ENCODE measurements at places on chromosomes 5 and 9.

GRCh38 chr9:125484350-125485282 is 222.4 kb downstream of the MAPKAP1 start:
- no peak for DNase-seq

- DNase-seq, result no peak
Observed at GRCh38 chr5:68834491-68834981, 259.3 kb upstream of the SLC30A5 start.

- DNase-seq, result no peak
Observed at GRCh38 chr9:4832786-4833579, 40.2 kb downstream of the RCL1 start.

DNA sequence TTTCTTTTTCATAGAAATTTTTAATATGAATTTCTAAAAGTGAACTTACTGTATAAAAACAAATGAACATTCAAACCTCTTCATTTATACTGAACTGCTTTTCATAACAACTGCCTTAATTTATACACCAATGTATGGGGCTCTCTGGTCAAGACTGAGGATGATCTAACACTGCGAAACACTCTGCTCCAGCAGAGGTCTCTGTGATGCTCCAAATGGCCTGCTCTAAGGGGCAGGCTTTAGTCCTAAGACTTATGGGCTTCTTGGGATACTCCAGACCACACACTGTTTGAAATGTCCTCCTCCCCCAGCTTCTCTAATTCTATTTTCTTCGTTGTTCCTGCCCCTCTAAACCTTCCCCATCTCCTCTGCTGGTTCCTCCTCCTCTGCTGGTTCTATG is 58.5 kb downstream of the LIFR start:
- no peak for DNase-seq

DNA sequence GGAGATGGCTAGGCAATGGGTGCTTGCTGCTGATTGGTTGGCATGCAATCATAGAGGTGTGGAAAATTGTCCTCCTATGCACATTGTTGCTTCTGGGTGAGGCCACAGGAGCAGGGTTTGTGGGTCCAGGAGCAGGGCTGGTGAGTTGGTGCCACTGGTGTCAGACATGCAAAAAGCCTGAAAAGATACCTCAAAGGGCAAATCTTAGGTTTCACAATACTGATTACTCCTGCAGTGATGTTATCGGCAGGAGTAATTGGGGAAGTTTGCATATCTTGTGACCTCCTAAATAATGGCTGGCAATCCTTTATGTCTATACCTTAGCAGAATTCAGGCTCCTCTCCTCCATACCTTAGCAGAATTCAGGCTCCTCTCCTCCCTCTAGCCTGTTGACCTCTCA is 25.2 kb downstream of the SLC25A48 start:
- no peak for DNase-seq

DNA sequence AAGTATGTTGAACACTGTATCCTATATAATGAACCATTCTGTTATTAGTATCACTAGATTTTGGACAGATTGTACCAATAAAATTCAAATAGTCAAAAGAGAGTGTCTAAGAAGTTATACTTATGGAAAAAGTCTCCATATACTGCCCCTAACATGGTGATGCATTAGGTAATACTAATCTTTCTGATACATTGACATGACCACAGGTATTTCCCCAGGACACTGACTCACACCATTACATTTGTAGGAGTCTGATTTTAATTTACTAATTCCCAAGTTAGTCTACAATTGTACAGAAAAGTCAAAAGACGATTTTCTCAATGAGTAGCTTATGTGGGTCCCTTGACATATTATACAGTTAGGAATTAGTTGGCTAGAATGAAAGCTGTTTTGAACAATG is 593.8 kb downstream of the ISL1 start:
- no peak for DNase-seq

GRCh38 chr9:89446261-89446960 is 51.5 kb downstream of the SEMA4D start:
- no peak for DNase-seq

DNA sequence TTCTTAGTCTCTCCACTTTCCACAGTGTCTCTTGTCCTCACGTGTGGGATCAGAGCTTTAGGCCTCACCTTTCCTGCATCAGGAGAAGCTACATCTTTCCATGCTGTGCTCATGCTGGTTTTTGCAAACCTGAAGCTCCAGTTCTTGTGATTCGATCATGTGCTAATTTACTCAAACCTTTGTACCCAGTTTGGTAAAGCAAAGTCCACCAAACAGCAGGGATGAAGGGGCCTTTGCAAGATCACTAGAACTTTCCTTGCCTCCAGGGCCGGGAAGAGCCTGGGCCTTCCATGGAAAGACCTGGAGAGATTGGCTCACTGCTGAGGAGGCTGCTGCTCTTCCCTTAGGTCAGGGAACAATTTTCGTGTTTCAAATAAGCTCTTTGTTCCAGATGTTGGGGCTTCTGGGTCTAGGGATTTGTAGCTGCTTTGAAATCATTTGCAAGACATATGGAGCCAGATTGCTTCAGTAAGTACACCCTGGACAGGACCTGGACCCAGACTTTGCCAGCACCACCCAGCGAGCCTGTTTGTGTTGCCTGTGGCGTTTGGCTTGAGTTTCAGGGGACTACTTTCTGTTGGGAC is 18.7 kb upstream of the SPATA31E1 start:
- no peak for DNase-seq

DNA sequence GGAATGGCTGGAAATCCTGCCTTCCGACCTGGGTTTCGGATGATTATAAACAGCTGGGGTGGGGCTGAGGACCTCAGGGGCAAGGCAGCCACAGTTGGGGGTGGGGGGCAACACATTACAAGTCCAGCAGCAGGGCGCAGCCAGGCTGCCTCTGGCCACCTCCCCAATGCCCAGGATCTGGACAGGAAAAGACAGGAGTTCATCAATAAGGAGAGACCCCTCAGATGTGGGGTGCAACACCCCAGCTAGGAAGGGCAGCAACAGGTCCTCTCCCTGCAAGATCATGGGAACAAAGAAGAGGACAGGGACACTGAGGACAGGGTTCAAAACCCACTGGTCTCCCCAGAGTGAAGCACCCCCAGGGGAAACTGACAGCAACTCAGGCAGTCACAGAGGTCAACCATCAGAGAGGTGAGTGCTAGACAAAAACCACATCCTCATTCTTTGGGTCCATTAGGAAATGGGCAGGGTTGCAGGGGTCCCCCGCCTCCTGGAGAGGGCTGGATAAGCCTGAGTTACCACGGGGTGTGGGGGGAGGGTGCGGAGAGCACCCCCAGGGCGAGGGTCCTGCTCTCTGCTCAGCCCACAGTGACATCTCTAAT is 33.5 kb downstream of the SEMA4D start:
- DNase-seq, result no peak

- no peak for DNase-seq
Observed at GRCh38 chr9:122315534-122315933, 50.9 kb downstream of the MRRF start.

- peak; percentile 88 for DNase-seq
Observed at GRCh38 chr5:141664733-141665461, 13.7 kb upstream of the FCHSD1 start.

DNA sequence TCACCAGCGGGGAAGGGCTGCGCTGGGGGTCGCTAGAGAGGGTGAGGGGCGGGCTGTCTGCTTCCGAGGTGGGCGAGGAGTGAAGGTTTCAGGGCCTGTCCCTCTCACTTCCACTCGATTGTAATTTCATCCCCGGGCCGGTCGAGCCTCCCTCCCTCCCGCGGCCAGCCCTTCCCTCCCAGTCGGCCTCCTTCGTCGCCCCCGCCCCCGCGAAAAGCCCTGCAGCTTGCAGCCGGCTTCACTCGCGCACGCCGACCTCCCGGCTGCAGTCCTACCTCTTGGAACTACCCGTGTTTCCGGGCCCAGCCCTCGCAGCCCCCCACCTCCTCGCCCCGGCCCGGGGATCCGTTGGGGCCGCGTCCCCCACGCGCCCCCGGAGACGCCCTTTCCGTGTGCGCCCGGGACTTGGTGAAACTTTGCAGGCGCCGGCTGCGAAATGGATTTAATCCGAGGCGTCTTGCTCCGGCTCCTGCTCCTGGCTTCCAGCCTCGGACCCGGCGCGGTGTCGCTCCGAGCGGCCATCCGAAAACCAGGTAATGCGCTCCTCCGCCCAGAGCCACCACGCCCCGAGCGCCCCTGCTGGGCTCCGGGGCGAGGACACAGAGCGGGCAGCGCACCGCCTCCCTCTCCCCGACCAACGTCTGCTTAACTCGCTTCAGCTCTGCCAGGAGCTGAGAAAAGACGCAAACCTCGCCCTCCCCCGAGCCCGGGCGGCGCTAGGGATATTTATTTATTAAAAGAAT is at the start of gene EGFLAM:
Gene EGFLAM, plus strand, starts transcription at position 241 of the 743 bp plus-strand sequence. Its CDS starts 196 bp downstream, at position 437.
- DNase-seq, result peak; percentile 15

- no peak for DNase-seq
Observed at GRCh38 chr5:38393636-38394035, 135.3 kb downstream of the EGFLAM start.

GRCh38 chr9:36100532-36100931 is 36.0 kb upstream of the GLIPR2 start:
- DNase-seq, result no peak

DNA sequence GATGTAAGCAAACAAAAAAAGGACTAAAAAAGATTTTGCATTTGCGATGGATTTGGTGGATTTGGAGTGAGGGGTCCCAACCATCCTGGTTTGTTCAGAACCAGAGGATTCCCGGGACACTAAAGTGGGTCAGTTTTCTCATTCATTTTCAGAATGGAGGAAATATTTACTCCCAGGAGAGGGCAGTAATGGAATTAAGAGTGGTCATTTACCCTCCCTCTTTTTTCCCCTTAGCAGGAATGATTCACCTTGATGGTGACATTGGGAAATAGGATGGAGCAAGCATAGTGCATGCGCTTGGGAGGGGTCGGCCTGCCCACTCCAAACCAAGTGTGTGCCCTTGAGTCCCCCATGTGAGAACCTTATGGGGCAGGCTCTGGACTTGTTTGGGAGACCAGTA is 164.2 kb upstream of the PUM3 start:
- no peak for DNase-seq

- no peak for DNase-seq
Observed at GRCh38 chr9:79129865-79130480, 441.8 kb upstream of the TLE4 start.

DNA sequence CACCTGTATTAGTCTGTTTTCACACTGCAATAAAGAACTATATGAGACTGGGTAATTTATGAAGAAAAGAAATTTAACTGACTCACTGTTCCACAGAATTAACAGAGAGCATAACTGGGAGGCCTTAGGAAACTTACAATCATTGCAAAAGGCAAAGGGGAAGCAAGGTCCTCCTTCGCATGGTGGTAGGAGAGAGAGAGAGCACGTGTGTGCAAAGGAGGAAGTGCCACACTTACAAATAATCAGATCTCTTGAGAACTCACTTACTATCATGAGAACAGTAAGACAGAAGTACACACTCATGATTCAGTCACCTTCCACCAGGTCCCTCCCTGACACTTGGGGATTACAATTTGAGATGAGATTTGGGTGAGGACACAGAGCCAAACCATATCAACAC is 258.7 kb downstream of the TRIM32 start:
- DNase-seq, result no peak
